Esophagus muscularis mucosa (tissue), 4 donors: ENCODE measurements at places on chromosomes 12 and 14. TPM values are rescaled to one million over a fixed set of nuclear protein-coding genes. Genes with fewer than 3 reads are reported as not detected.

Gene SLC2A13
- total RNA-seq = 19.6 TPM

Gene CLECL1
- total RNA-seq = 0.83 TPM

GRCh38 chr14:96065661-96066459 lies 26.7 kb downstream of the C14orf132 start:
- H3K27ac ChIP-seq = no peak overlapping the region
- no peaks in the 10 kb centered on the region for H3K27me3 ChIP-seq
- H3K36me3 ChIP-seq = no peaks in the 10 kb centered on the region

DNA sequence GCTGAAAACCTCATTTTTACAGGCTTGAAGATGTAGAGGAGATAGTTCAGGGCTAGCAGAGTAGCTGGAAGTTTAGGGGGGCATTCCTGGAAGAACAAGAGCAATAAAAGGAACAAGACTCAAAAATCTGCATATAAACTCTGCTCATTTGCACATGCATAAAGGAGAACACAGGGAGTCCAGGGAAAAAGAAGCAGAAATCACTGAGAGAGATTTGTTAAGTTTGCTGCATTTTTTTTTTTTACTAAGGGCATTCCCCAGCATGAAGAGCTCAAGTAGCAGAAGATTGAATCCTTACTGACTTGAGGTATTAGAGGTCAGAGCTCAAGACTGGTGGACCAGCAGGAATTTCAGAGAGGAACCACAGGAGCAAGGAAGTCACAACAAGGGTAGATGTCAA lies 28.2 kb upstream of the BCL11B start:
- H3K27ac ChIP-seq = no peak overlapping the region
- no peak overlapping the region for H3K4me3 ChIP-seq
- DNase-seq = no peak
- no peaks in the 10 kb centered on the region for H3K36me3 ChIP-seq

DNA sequence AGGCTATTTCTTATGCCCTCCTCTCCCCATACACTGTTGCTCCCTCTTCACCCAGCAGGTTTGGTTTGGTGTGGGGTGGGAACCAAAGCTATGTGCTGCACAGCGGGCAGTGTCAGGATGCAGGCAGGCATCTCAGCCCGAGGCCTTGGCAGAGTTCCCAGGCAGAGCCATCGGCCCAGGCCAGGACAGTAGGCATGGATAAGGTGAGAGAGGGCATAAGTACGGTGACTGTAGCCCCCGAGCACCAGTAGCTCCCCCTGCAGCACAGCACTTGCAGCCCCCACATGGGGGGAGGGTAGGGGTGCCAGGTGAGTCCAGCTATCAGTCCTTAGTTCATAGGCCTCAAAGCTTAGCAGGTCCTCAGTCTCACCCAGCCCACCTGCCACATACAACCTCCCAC lies 7.2 kb downstream of the KLHL33 start:
- no peak overlapping the region for H3K4me3 ChIP-seq
- H3K27me3 ChIP-seq = no peaks in the 10 kb centered on the region
- H3K27ac ChIP-seq = no peak overlapping the region
- H3K4me1 ChIP-seq = peaks cover 16% of the 10 kb centered on the region
- DNase-seq = no peak

GRCh38 chr14:100677554-100678468 lies 48.9 kb upstream of the DLK1 start:
- no peak for DNase-seq
- H3K4me1 ChIP-seq = peaks cover 25% of the 10 kb centered on the region
- no peaks in the 10 kb centered on the region for H3K36me3 ChIP-seq
- no peaks in the 10 kb centered on the region for H3K27me3 ChIP-seq
- no peak overlapping the region for H3K4me3 ChIP-seq

Gene CYP27B1
- total RNA-seq = not detected

DNA sequence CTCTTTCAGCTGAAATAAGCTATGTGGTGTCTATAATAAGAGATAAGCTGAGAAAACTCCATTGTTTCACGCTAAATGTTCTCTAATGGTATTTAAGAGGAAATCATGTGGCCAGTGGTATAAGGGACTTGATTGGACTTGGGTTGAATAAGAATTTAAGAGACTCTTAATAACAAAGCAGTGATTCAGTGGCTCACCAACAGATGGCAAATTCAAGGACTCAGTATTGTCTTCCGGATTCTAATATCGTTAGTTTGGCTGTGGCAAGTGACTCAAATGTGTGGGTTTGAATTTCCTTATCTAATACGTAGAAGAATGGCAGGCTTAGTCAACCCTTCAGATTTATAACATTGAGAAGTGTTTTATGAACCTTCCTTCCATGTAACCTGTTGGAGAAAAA lies 49.1 kb upstream of the KCNH3 start:
- no peaks in the 10 kb centered on the region for H3K27me3 ChIP-seq
- no peak overlapping the region for H3K27ac ChIP-seq
- H3K4me1 ChIP-seq = no peaks in the 10 kb centered on the region
- no peak overlapping the region for H3K4me3 ChIP-seq
- H3K36me3 ChIP-seq = peaks cover 14% of the 10 kb centered on the region

- no peak overlapping the region for H3K27ac ChIP-seq
- H3K27me3 ChIP-seq = no peaks in the 10 kb centered on the region
- H3K4me3 ChIP-seq = no peak overlapping the region
- no peak for DNase-seq
Measured at GRCh38 chr12:85448548-85449139, 168.6 kb downstream of the ALX1 start.
